ENCODE measurements at places on chromosomes 12 and 14. TPM values are rescaled to one million over a fixed set of nuclear protein-coding genes. Genes with fewer than 3 reads are reported as not detected.

DNA sequence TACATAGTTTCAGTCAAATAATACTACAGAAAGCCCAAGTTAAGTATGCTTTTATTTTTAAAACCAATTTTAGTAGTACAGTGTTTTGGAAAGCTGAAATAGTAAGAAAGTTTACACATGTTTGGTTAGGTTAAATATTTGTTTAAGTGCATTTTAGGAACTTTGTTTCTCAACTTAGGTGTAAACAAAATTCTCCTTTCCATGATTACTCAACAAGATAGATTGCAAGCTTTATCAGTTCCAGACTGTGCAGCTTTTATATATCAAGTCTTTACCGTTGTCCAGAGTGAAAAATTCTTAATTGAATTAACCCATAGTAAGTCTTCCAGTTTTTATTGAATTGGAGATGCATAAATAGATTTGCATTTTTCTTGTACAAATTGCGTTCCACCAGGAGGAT is 45.1 kb downstream of the PIWIL1 start:
- H3K27ac ChIP-seq: no peak overlapping the region
- no peaks in the 10 kb centered on the region for H3K27me3 ChIP-seq
- no peak for DNase-seq
- no peaks in the 10 kb centered on the region for H3K36me3 ChIP-seq
- peaks cover 8% of the 10 kb centered on the region for H3K4me1 ChIP-seq

- no peaks in the 10 kb centered on the region for H3K4me1 ChIP-seq
- H3K27ac ChIP-seq: no peak overlapping the region
- H3K4me3 ChIP-seq: no peak overlapping the region
- no peaks in the 10 kb centered on the region for H3K27me3 ChIP-seq
- no peak for DNase-seq
Measured at GRCh38 chr14:94998685-94999084, 158.6 kb downstream of the DICER1 start.

- DNase-seq: no peak
- no peak overlapping the region for H3K4me3 ChIP-seq
- H3K27me3 ChIP-seq: no peaks in the 10 kb centered on the region
Measured at GRCh38 chr12:65039301-65039700, 81.8 kb downstream of the WIF1 start.

MIP gene
- total RNA-seq: not detected
